Brain pericyte (primary cell): ENCODE measurements at places on chromosomes 16 and 17.

GRCh38 chr17:19000531-19001325, 3.8 kb downstream of the FAM83G start:
- DNase-seq, result no peak

GRCh38 chr16:80936410-80936809, 70.3 kb downstream of the CMC2 start:
- DNase-seq, result no peak

DNA sequence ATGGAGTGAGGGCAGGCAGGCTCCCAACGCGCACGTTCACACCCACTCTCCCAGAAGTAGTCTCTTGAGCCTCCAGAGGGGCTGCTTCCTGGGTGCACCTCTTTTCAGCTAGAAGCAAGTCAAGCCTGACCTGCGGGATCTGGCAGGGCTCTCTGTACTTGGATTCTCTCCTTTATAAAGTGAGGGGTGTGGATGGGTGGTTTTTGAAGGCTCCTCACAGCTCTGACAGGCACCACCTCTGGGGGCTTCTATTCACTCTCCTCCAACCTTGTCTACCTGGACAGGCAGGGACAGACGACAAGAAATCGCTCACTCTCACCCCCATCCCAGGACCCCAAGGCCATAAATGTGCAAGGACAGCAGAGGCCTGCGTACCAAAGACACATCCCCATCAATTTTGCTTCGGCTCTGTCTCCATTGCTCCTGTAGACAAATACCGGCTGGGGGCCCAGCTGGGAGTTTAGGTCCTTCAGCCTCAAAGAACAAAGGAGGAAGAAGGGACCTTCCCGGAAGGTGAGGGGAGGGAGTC, 814 bp upstream of the DYNLL2 start:
- DNase-seq, result no peak

- no peak for DNase-seq
These were observed 9.4 kb downstream of the ZNF652 start for GRCh38 chr17:49352587-49353154.

DNA sequence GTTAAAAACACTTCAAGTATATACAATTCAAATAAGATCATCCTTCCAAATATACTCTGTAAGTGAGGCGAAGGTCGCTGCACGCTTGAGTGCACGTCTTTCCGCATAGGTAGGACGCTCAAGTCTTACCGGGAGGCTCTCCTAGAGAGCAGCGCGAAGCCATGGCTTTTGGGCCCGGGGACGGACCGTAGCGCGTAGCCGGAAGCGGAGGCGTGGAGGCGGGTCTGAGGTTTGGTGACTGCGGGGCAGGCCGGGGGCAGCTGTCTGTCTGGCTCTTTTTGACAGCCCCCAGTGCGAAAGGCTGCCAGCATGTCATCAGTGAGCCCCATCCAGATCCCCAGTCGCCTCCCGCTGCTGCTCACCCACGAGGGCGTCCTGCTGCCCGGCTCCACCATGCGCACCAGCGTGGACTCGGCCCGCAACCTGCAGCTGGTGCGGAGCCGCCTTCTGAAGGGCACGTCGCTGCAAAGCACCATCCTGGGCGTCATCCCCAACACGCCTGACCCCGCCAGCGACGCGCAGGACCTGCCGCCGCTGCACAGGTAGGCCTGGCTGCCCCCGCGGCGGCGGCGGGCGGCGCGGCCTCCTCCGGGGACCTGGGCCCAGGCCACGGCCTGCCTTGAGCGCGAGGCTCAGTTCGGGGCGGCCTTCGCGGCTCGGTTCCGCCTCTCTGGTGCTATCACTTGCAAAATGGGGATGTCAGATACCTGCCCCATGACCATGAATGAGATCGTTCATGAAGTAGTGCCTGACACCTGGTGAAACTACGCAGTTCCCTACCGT, at the start of gene LONP2:
TSS of gene LONP2 (plus strand) at position 221 of the 783 bp plus-strand sequence. CDS start at position 310, 89 bp downstream.
- peak; percentile 65 for DNase-seq

GRCh38 chr16:64051824-64052223, 1070.0 kb downstream of the CDH11 start:
- DNase-seq, result no peak

DNA sequence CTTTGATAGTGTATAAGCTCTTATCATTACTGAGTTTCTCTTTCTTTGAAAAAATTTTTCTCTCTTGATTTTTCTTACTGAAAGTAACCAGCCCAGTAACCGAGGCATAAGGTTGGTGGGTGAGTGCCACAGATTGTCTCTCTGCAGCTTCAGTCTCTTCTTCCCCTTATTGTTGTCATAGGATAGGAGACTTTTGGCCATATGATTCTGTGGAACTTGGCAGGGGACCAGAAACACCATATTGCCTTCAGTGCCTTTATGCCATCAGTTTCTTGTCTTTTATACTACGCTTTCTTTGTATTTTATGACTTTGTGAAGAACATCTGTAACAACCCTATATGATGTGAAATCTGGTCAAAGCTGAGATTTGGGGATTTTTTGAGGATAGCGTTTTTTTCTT, 341.6 kb upstream of the TBX2 start:
- no peak for DNase-seq

- no peak for DNase-seq
These were observed 818 bp downstream of the DPH1 start for GRCh38 chr17:2030779-2031163.

DNA sequence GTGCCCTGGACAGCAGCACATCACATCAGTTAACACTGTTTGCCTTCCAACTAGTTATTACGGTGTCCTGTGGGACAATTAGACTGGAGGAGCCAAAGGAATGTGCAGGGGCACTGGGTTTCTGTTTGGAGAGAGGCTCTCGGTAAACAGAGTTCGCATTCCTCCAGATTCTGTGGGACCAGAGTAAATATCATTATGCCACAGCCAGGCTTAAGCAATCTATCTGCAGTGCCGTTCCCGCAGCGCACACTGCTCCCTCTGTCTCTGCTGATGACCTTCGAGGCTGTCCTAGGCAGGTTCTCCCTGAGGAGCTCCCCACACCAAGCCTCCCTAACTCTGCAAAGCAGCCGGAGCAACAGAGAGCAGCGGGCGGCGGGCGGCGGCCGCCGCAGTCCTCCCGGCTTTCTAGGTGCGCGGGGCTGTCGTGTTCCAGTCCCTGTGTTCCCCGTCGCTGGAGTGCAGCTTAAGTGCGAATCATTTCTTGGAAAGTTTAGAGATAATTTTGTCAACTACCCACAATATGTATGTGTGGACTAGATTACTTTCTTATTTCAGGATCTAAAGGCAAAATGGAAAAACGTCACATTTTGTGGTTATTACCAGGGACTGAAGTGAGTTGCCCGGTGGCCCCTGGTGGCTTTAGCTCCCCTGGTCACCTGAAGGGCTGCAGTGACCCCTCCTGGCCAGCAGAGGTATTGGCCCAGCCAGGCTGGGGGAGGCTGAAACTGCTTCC, 43.3 kb downstream of the PGS1 start:
- no peak for DNase-seq

GRCh38 chr17:82370471-82371332, 863 bp upstream of the UTS2R start:
- DNase-seq, result no peak

DNA sequence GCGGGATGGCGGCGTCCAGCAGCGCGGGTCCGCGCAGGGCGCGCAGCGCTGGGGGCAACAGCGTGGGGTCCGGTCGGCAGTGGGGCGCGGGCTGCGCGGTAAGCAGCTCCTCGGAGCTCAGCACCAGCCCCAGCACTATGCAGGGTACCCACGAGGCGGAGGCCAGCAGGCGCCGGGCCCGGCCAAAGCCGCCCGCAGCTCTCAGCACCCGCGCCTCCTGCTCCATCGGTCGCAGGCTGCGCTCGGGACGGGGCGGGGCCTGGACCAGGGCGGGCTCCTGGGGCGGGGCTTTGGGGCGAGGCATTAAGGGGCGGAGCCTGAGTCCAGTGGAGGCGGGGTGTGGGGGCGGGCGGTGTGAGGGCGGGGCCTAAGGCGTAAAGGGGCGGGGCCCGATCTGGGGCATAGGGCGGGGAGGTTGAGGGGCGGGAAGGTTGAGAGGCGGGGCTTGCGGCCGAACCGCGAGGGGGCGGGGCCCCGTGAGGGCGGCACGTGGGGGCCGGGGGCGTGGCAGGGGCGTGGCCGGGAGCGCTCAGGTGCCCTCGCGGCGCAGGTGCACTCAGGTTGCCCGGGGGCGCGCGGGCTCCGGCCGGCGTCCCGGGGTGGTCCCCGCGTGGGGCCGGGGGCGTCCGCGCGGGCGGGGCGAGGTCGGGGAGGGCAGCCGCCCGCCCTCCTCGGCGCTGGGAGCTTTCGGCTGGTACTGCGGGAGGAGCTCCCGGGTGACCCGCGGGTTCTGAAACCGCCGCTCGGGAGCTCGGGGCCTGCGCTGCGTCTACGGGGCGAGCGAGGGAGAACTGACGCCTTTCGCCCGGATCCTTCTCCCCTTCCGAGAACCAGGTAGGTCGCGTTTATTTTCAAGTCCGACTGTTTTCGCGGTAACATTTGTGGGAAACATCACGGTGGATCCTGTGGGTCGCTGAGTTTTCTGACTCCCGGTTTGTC, 1.4 kb upstream of the SLC22A31 start:
- no peak for DNase-seq

DNA sequence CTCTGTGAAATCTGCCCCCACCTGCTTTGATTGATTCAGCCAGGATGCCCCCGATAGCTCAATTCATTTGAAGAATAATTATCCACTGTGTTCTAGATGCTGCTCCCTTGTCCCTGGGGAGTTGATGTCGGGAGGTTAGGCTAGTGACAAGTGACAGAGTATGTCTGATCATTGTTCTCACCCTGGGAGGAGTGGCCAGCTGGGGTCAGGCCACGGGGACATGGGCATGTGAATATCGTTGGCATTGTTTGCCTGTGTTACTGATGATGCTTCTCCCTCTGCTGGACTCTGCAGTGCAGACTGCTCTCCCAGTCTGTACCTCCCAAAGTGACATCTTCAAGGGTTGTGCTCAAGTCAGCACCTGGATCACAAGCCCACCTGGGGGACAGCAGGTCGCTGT, 89.9 kb upstream of the C16orf82 start:
- DNase-seq, result no peak

- DNase-seq, result no peak
These were observed 1.3 kb downstream of the SLC16A11 start for GRCh38 chr17:7042501-7043181.

DNA sequence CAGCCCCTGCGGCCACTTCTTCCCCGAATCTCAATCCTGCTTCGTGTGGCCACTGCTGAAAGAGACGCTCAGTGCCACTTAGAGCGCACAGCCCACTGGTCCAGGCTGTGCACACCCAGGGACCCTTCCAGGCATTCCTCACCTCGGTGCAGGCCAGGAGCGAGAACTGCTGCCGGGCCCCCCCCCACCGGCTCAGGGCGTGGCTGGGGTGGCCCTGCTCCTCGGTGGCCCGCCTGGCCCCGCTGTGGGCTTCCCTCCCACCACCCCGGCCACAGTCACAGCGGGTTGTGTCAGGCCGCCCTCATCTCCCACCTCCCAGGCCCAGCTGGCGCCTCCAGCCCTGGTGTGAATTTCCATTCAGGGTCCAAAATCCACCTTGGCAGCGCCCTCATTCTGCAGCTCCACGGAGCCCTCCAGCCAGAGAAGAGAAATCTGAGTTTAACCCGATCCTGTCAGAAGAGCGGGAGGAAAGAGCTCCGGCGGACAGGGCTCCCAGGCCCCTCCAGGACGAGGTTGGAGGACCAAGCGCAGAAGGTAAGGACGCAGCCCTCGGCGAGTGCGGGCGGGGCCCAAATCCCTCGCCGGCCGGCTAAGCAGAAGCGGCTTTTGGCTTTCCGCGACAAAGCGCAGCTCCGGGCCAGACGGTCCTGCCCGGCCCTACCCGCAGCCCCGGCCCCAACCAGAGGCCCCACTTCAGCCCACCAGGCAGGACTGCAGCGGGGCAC, 12.0 kb downstream of the TBC1D16 start:
- no peak for DNase-seq

DNA sequence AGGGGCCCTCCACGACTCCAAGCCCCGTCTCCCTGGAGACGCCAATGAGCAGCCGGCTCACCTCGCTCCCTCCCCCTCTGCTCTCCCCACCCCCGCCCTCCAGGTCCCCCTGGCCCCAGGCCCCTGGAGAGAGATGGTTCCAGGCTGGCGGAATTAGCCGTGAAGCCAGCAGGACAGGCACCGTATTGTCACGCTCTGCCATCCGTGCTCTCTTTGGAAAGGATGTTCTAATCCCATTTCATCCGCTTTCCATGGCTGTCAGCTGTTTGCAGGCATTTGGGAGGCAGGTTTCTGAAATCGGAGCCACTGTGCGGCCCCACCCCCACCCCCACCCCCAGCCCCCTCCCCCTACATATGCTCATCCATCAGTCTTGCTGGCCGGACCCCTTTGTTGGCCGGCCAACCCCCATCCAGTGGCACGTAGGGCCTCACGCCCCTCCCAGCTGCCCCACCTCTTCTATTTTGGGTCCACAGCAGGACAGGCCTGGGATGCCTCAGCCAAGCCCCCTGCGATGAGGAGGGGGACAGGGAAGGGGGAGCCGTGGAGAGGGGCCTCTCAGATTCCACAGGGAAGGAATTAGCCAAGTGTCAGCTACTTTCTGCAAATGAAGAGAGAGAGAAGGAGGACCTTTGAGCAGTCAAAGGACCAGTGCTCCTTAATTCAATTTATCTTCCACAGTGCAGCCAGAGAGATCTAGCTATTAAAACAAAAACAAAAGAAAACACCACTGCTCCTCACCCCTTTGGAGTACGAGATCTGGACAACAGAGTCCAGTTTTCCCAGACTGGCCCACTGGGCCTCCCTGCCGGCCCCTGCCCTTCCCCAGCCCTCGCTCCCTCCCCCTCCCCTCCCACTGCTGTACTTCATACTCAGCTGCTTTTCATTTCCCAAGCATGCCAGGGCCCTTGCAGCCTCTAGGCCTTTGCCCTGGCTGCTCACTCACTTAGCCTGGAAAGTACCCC, 30.7 kb downstream of the SDK2 start:
- no peak for DNase-seq

- no peak for DNase-seq
These were observed 180.0 kb downstream of the MAF start for GRCh38 chr16:79420493-79420892.

- no peak for DNase-seq
These were observed 500 bp downstream of the COX6A2 start for GRCh38 chr16:31427441-31428278.

DNA sequence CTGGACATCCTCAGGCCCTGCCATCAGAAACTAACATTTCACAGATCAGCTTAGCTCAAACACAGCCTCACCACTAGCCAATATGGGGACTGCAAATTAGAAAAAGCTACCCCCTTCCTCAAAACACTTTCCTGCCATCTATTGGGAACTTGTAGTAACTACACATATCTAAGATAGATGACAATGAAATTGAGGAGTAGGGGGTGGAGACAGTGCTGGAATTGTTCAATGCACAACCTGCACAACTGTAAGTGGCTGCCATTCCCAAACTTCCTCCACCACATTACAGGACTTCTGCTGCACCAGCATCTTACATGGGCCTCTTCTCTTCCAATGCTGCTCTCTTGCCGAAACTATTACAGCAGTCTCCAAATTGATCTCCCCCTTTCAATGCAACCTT, 21.9 kb downstream of the AIPL1 start:
- no peak for DNase-seq

DNA sequence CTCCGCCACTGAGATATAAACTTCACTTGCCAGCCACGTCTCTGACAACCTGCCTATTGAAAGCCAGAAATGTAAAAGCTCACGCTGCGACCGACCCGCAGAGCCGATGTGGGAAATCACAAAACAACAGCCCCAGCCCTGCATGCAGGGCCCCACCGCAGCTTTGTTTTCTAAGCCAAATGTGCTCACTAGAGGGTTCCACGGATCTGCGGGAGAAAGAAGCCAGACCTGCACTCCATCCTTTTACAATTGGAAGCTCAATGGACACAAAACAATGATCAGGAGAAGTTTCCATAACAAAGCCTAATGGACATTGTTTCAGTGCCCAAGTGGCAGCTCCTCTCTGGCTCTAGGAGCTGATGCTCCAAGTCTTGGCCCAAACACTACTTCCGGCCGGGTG, 33.1 kb downstream of the WIPI1 start:
- DNase-seq, result no peak

- no peak for DNase-seq
These were observed 87.4 kb downstream of the RAP1GAP2 start for GRCh38 chr17:2883544-2884213.
